Activated naive CD8-positive, alpha-beta T cell treated with anti-CD3 and anti-CD28 coated beads, Interleukin-2, amount 50 U/mL, for 24 hours (primary cell): ENCODE measurements at places on chromosomes 16 and 17.

GRCh38 chr17:49969134-49969759 is at the start of gene DLX4:
TSS of gene DLX4 (plus strand) at chr17:49969190. CDS start at chr17:49969469, 279 bp downstream.
- H3K27me3 ChIP-seq: peaks cover 84% of the 10 kb centered on the region
- no peak for DNase-seq
- peak within 1 kb of the TSS; percentile 86 for H3K4me3 ChIP-seq
- H3K27ac ChIP-seq: peak within 1 kb of the TSS; percentile 79
- no peaks in the 10 kb centered on the region for H3K36me3 ChIP-seq

GRCh38 chr16:48317614-48318315 is 67.4 kb downstream of the SIAH1 start:
- peak overlapping the region; percentile 76 for H3K27ac ChIP-seq
- H3K4me1 ChIP-seq: peaks cover 32% of the 10 kb centered on the region
- H3K36me3 ChIP-seq: peaks cover 45% of the 10 kb centered on the region
- peak overlapping the region; percentile 31 for H3K4me3 ChIP-seq
- DNase-seq: peak; percentile 25
- no peaks in the 10 kb centered on the region for H3K27me3 ChIP-seq

DNA sequence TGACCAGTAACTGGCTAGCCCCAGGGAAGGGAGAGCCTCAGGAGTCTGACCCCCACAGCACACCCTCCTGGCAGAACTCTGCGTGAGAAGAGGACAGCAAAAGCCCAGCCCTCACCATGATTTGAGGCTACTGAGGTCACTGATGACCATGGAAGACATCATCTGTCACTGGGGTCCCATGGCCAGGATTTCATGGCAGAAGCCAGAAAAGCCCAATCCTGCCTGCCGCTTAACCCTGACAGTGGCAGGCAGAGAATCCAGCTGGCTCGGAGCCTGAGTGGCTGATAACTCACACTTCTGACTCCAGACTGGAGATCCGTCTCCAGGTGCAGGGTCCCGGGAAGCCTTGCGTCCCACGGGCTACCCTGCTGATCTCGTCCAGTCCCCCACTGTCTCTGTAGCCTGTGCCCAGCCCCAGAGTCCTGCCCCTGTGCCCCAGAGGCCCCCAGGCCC is 17.5 kb downstream of the GRIN2C start:
- no peaks in the 10 kb centered on the region for H3K36me3 ChIP-seq
- H3K4me3 ChIP-seq: no peak overlapping the region
- H3K27me3 ChIP-seq: peaks cover 24% of the 10 kb centered on the region
- peaks cover 19% of the 10 kb centered on the region for H3K4me1 ChIP-seq
- no peak overlapping the region for H3K27ac ChIP-seq

GRCh38 chr17:28509789-28510188 is 3.6 kb downstream of the FOXN1 start:
- no peaks in the 10 kb centered on the region for H3K36me3 ChIP-seq
- H3K4me3 ChIP-seq: no peak overlapping the region
- no peak for DNase-seq
- H3K4me1 ChIP-seq: no peaks in the 10 kb centered on the region
- H3K27me3 ChIP-seq: peaks cover 19% of the 10 kb centered on the region
